Hematopoietic multipotent progenitor cell treated with erythropoietin and hydrocortisone succinate and interleukin-3 and kit ligand, for 6 days (in vitro differentiated cells): ENCODE measurements at places on chromosomes 1 and 21.

DNA sequence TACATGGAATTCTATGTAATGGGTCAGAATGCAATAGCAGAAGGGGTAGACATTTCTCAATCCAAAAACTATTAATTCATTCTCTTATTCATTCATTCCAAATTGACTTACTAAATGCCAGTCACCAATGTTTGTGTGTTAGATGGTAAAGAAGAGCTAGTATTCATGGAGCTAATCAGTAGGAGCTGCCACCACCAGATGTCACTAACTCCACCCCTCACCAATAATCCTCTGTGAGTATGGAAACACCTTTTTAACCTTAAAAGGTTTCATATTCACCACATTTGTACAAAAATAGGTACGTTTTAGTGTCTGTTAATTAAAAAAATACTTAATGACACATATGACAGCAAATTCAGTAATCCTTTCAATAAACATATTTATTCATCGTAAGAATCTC is 131.8 kb upstream of the PKN2 start:
- peak; percentile 3 for DNase-seq

DNA sequence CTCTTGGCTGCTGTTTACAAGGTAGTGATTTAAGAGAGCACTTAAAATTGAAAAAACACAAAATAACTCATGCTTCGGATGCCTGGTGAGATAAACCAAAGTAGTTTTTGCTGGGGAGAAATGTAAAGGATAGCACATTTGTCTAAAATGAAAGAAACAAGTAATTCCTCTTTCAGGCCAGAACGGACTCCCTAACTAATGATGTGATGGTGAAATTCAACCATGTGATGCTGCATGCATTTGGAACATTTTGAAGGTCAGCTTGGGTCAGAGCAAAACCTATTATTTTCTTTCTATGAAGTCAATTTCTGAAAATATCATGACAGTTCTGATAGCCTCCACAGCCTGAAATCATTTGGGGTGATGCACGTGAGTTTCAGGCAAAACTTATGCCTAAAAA is 27.6 kb downstream of the NMNAT2 start:
- no peak for DNase-seq

- DNase-seq: no peak
Observed at GRCh38 chr1:115324649-115325420, 13.2 kb downstream of the NGF start.

DNA sequence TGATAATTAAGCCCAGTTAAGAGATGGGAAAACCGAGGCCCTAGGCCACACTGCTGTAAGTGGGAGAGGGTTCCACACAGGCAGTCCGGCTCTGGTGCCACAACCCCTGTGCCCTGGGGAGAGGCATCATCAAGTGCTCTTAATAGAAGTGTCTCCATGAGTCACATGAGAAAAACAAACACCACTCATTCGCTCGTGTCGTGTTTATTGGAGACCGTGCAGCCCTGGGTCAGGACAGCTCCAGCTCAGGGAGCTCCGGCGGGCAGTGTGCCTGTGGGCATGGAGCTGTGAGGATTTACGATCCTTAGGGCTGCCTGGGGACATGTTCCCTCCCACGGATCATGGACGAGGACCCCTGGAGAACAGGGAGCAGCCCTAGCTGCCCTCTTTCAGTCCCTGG is 658.5 kb downstream of the AJAP1 start:
- DNase-seq: no peak

DNA sequence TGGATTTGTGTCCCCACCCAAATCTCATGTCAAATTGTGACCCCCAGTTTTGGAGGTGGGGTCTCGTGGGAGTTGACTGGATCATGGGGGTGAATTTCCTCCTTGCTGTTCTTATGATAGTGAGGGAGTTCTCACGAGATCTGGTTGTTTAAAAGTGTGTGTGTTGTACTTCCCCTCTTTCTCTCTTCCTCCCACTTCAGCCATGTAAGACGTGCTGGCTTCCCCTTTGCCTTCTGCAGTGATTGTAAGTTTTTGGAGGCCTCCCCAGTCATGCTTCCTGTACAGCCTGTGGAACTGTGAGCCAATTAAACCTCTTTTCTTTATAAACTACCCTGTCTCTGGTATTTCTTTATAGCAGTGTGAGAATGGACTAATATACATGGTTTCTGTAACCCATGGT is 64.6 kb downstream of the RHOU start:
- DNase-seq: no peak

GRCh38 chr1:85188530-85188929 is 12.3 kb downstream of the SYDE2 start:
- DNase-seq: no peak

DNA sequence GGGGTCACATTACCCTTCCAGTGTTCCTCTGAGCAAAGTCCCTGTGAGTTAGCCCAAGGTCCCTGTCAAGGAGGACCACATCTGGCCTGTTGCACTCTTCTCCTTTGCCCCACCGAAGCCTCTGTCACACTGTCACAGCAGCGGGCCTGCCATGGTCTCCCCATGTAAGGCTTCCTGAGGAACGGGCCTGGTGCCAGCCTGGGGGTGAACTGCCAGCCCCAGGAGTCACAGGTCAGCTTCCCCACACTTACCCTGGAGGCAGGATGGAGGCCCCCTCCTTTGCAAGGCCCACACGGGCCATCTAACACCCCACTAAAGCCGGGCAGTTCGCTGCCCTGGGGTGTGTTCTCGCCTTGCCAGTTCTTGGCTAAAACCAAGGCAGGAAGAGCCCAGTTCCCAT is 14.1 kb downstream of the TNFRSF1B start:
- no peak for DNase-seq

DNA sequence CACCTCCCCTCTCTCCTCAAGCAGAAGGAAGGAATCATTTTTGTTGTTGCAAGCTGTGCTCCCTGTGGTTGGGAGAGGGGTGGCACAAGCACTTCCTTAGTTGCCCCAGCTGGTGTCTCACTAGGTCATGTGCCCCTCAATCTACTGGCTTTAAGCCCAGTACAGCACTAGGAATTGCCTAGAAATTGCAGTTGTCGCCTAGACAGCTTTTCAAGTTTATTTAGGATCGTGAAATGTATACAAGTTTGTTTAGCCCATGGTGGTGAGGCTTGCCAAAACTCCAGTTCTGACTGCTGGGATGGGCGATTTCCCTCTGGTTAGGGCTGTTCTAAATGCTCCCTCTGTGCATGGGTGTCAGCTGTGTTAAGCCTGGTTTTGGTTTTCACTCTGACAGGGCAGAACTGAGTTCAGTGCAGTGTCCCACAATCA is 126.8 kb upstream of the ZNF644 start:
- peak; percentile 53 for DNase-seq

GRCh38 chr1:36944883-36945282 is 89.4 kb downstream of the GRIK3 start:
- no peak for DNase-seq
